ENCODE measurements at places on chromosomes 1 and 21.

- DNase-seq: no peak
These were observed 67.5 kb upstream of the RGS7 start for GRCh38 chr1:241424480-241424971.

DNA sequence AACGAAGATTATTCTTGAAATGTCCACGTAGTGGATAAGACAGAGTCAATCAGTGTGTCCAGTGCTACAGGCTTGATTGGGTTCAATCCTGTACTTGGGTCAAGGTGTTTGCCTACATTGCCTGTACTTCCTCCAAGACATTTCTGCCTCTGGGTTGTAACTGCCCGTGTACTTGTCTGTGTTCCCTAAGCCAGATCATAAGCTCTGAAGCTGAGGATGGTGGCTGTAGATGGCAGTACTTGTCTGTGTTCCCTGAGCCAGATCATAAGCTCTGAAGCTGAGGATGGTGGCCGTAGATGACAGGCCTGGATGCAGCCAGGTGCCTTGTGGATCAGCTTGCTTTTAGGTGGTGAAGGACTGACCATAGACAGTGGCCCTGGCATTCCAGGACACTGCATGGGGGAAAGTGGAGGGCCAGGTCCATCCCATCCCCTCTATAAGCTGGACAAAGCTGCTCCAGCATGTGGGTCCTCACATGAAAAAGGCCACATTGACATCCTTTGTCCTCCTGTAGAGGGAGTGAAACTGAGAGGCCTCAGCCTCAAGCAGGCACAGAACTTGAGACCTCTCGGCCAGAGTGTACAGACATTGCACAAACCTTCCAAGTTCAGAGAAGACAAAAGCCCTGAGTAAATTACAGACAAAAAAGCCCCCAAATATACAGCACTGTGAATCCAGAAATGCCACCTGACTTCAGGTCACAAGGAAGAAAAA lies 2.0 kb upstream of the SRM start:
- DNase-seq: no peak

DNA sequence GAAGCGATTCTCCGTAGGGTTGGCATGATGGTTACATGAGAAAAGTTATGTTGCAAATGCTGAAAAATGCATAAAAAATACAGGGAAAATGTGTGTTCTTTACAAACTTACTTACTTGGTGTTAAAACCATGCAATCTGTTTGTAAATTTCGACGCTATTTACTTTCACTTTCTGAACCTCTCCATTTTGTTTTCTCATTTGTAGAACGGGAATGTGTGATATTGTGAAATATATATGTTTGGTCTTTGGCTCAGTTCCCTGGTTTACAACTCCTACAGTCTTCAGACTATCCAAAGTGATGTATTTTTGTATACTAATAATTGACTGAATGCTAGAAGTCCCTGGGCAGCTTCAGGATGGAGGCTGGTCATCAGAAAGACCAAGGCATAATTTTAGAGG lies 982.3 kb downstream of the ADGRL2 start:
- no peak for DNase-seq

- no peak for DNase-seq
These were observed 18.9 kb downstream of the FGGY start for GRCh38 chr1:59315529-59316463.

GRCh38 chr1:220685879-220686278 lies 4.3 kb upstream of the C1orf115 start:
- no peak for DNase-seq

DNA sequence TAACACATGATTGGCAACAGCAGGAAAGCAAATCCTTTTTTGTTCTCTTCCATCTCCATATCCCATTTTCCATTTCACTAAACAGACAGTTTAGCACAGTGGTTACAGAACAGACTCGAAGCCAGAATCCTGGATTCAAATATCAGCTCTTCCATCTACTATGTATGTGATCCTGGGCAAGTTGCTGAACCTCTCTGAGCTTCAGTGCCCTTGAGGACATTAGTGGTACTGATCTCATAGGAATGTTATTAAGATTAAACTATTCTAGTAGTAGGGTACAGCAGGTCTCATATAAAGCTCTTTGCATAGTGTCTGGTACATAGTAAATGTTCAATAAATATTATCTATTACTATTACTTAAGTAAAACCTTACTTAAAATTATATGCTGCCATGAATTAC lies 13.8 kb upstream of the HHIPL2 start:
- no peak for DNase-seq

DNA sequence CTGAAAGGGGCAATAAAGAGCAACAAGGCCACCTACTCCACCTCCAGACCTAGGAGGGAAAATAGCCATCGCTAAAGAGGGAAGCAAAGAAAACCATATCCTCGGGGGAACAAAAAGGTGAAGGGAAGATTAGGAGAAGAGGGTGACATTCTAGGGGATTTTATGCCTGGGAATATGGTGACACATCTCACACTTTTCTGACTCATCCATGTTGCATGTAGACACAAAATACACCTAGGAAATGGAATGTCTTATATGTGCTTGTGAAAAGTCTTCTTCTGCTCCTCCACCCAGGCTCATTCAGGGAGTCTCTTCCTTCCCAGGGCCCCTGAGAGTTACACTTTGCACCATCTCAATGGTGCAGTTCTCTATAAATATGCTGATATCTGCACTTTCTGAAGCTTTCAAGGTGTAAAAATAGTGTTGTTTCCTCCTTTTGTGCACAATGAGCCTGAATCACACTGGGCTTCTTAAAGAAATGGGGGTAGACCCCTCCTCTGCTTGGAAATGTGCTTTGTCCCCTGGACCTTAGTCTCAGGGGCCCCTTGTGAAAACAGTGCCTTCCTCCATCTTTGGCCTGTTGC lies 195.9 kb downstream of the CYYR1 start:
- DNase-seq: no peak

DNA sequence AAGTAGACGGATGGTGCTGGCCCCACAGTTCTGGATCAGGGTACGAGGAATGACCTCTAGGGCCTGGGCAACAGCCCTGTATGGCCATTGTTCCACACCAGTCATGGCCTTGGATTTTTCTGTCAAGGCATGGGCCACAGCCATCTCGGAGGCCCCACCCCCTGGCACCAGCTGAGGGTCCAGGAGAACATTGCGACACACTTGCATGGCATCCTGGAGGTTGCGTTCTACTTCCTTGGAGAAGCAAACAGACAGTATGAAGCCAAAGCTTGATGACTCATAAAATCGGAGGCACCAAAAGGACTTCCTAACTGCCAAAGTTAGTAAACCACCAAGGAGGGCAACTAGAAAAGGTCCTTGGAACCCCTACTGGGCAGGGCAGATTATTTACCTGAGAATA lies 11.9 kb upstream of the VHLL start:
- peak; percentile 71 for DNase-seq

GRCh38 chr1:109760581-109761226 lies 3.0 kb downstream of the EPS8L3 start:
- no peak for DNase-seq

GRCh38 chr1:203180611-203181330 lies 5.1 kb upstream of the MYBPH start:
- no peak for DNase-seq

DNA sequence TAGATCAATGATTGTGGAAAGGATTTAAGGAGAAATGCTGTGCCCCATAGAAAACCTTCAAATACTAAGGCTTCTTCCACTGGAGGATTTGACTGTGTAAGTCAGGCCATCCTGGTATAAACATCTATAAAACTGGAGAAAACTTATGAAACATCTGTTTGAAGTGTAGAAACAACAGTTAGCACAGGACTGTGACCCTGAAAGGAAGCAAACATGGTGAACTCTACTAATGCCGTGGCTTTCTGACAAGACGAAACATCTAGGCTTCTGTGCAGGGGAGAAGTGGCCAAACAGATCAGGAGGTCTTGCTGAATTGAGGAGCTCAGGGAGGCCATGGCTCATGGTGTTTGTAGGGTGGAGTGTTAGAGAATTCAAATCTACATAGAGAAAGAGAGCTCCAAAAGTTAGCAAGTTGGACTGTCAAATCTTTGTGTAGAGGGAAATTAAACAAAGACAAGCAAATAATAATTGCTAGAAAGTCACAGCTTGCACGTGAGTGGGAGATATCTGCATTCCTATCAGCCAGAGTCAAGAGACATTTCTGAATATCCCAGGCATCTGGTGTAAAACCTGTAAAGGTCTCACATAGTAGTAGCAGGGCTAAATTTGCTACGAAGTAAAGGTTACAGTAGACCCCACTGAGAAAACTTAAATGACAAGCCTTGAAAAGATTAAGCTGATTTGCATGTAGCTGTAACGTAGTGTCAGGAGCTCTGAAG lies 566.8 kb upstream of the B3GALT2 start:
- DNase-seq: no peak
